ENCODE measurements at places on chromosomes 16 and 17. TPM values are rescaled to one million over a fixed set of nuclear protein-coding genes. Genes with fewer than 3 reads are reported as not detected.
A peak's percentile ranks its signal among the peaks of the same experiment; 100 is the strongest.

DNA sequence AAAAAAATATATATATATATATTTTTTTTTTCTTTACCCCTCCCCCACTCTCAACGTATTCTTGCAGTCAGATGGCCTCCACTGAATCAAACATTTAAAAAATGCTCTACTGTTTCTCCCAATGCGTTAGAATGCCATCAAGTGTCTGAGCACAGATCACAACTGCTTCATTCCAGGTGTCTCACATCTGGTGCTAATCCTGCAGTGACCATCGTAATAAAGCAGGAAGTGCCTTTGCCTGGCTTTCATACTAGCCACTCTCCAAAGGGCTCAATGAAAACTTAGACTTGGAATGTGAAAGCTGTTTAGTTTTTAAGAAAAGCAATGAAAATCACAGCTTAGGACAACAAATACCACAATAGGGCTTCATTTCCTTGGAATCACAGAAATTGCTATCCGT lies 37.2 kb downstream of the SKAP1 start:
- no peak for DNase-seq
- H3K4me3 ChIP-seq = no peak overlapping the region
- H3K36me3 ChIP-seq = no peaks in the 10 kb centered on the region

- H3K27me3 ChIP-seq = no peaks in the 10 kb centered on the region
- DNase-seq = no peak
- no peaks in the 10 kb centered on the region for H3K36me3 ChIP-seq
- no peaks in the 10 kb centered on the region for H3K4me1 ChIP-seq
- H3K4me3 ChIP-seq = no peak overlapping the region
These were observed 267.9 kb upstream of the HSBP1 start for GRCh38 chr16:83539736-83540490.

DNA sequence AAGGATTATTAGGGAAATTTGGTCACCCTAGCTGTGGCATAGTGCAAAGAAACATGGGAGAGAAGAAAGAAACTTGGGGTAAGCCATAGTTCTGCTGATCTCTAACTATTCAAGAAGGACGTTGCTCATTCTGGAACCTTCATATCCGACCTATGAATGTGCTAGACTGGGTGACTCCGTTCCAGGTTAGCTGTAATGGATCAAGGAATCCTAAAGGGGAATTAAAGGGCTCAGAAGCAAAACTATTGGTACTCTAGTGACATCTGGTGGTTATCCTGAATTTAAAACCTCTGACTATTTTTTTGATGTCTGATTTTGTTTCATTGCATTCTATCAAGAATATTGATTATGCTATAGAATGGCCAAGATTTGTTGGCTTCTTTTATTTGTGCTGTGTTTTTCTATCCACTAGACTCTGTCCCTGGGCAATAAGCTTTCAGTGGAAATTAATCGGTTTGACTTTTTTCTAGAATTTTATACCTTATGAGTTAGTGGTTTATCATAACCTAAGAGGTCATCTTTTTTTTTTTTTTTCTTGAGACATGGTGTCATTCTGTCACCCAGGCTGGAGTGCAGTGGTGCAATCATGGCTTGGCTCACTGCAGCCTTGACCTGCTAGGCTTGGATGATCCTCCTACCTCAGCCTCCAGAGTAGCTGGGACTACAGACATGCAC lies 19.5 kb downstream of the PCTP start:
- H3K36me3 ChIP-seq = peaks cover 40% of the 10 kb centered on the region
- peak overlapping the region; percentile 7 for H3K27ac ChIP-seq
- H3K27me3 ChIP-seq = no peaks in the 10 kb centered on the region
- H3K4me1 ChIP-seq = no peaks in the 10 kb centered on the region

GRCh38 chr17:78316867-78317789 lies 42.7 kb downstream of the SOCS3 start:
- no peaks in the 10 kb centered on the region for H3K36me3 ChIP-seq
- H3K4me1 ChIP-seq = no peaks in the 10 kb centered on the region
- peak overlapping the region; percentile 56 for H3K27ac ChIP-seq
- no peaks in the 10 kb centered on the region for H3K27me3 ChIP-seq

GRCh38 chr17:76491271-76492122 lies 9.7 kb downstream of the RHBDF2 start:
- no peaks in the 10 kb centered on the region for H3K27me3 ChIP-seq
- no peak overlapping the region for H3K4me3 ChIP-seq
- no peaks in the 10 kb centered on the region for H3K36me3 ChIP-seq
- peak overlapping the region; percentile 72 for H3K27ac ChIP-seq
- no peak for DNase-seq
- no peaks in the 10 kb centered on the region for H3K4me1 ChIP-seq

Gene CCL15
- total RNA-seq = not detected

Measured in right atrium auricular region (tissue), 2 donors.